Activated CD4-positive, alpha-beta T cell treated with anti-CD3 and anti-CD28 coated beads, Interleukin-2, amount 10 ng/mL, durations not matched to agents 7 days and 5 days (primary cell): ENCODE measurements at places on chromosomes 7 and 10. TPM values are rescaled to one million over a fixed set of nuclear protein-coding genes. Genes with fewer than 3 reads are reported as not detected.

Gene UPK3B
- total RNA-seq = 1.3 TPM

GRCh38 chr7:149199234-149199995 lies 4.1 kb downstream of the ZNF282 start:
- no peak for DNase-seq
- H3K27me3 ChIP-seq = no peaks in the 10 kb centered on the region
- H3K4me3 ChIP-seq = no peak overlapping the region
- peaks cover 51% of the 10 kb centered on the region for H3K36me3 ChIP-seq
- peaks cover 63% of the 10 kb centered on the region for H3K4me1 ChIP-seq
- no peak overlapping the region for H3K27ac ChIP-seq

Gene LIPN
- total RNA-seq = not detected

- peaks cover 5% of the 10 kb centered on the region for H3K27me3 ChIP-seq
- no peak for DNase-seq
- no peaks in the 10 kb centered on the region for H3K4me1 ChIP-seq
Observed at GRCh38 chr10:9792181-9792580, 1225.5 kb upstream of the CELF2 start.

- no peak overlapping the region for H3K27ac ChIP-seq
- no peak overlapping the region for H3K4me3 ChIP-seq
- DNase-seq = no peak
- H3K36me3 ChIP-seq = no peaks in the 10 kb centered on the region
- H3K27me3 ChIP-seq = peaks cover 15% of the 10 kb centered on the region
Observed at GRCh38 chr10:118968482-118968881, 61.0 kb upstream of the NANOS1 start.

GRCh38 chr7:116569737-116570136 lies 44.9 kb downstream of the CAV1 start:
- H3K36me3 ChIP-seq = no peaks in the 10 kb centered on the region
- peaks cover 32% of the 10 kb centered on the region for H3K27me3 ChIP-seq
- no peak overlapping the region for H3K27ac ChIP-seq
- H3K4me3 ChIP-seq = no peak overlapping the region

Gene MTURN
- 4.1 TPM for total RNA-seq

- H3K4me3 ChIP-seq = no peak overlapping the region
- H3K27ac ChIP-seq = no peak overlapping the region
- peak; percentile 24 for DNase-seq
Observed at GRCh38 chr7:111486472-111487142, 75.7 kb downstream of the IMMP2L start.

- no peak overlapping the region for H3K27ac ChIP-seq
- H3K27me3 ChIP-seq = no peaks in the 10 kb centered on the region
- no peak for DNase-seq
- H3K4me1 ChIP-seq = no peaks in the 10 kb centered on the region
- H3K4me3 ChIP-seq = no peak overlapping the region
- no peaks in the 10 kb centered on the region for H3K36me3 ChIP-seq
Observed at GRCh38 chr7:113784316-113784715, 134.5 kb downstream of the PPP1R3A start.

Gene HEPACAM2
- total RNA-seq = not detected

- no peaks in the 10 kb centered on the region for H3K27me3 ChIP-seq
- no peaks in the 10 kb centered on the region for H3K4me1 ChIP-seq
- no peak for DNase-seq
- no peaks in the 10 kb centered on the region for H3K36me3 ChIP-seq
- H3K4me3 ChIP-seq = no peak overlapping the region
Observed at GRCh38 chr10:106268000-106268399, 896.5 kb downstream of the SORCS1 start.

GRCh38 chr10:87931836-87932230 lies 68.4 kb downstream of the PTEN start:
- peaks cover 34% of the 10 kb centered on the region for H3K4me1 ChIP-seq
- no peak overlapping the region for H3K4me3 ChIP-seq
- peaks cover 60% of the 10 kb centered on the region for H3K36me3 ChIP-seq
- H3K27ac ChIP-seq = no peak overlapping the region
- DNase-seq = no peak

DNA sequence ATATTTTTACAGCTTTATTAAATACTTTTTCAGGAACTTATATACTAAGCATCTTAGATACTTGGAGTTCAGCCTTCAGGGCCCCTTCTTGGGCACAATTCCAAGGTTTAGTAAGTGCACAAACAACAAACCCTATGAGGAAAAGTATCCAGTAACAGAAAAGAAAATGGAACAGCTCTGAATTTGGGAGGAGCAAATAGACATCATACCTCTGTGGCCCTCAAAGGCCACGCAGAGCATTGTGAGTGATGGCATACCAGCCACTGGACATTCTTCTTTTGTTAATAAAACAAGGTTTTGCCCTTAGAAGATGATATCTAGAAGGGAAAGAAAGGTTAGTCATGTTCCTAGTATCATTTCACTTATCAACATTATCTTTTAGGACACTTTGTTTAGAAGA lies 46.0 kb downstream of the ST7 start:
- H3K4me3 ChIP-seq = no peak overlapping the region
- H3K27me3 ChIP-seq = peaks cover 19% of the 10 kb centered on the region
- H3K27ac ChIP-seq = no peak overlapping the region
- H3K36me3 ChIP-seq = no peaks in the 10 kb centered on the region
- H3K4me1 ChIP-seq = no peaks in the 10 kb centered on the region
- no peak for DNase-seq

Gene PMPCB
- 60.7 TPM for total RNA-seq

- no peaks in the 10 kb centered on the region for H3K36me3 ChIP-seq
- H3K4me1 ChIP-seq = peaks cover 4% of the 10 kb centered on the region
- no peak for DNase-seq
- H3K27me3 ChIP-seq = no peaks in the 10 kb centered on the region
- no peak overlapping the region for H3K4me3 ChIP-seq
- no peak overlapping the region for H3K27ac ChIP-seq
Observed at GRCh38 chr7:24478137-24478655, 95.1 kb upstream of the PALS2 start.

Gene CFAP70
- total RNA-seq = 0.75 TPM

- no peak overlapping the region for H3K4me3 ChIP-seq
- no peaks in the 10 kb centered on the region for H3K4me1 ChIP-seq
- H3K27me3 ChIP-seq = no peaks in the 10 kb centered on the region
- H3K36me3 ChIP-seq = no peaks in the 10 kb centered on the region
Observed at GRCh38 chr7:19026888-19027287, 90.5 kb downstream of the TWIST1 start.

DNA sequence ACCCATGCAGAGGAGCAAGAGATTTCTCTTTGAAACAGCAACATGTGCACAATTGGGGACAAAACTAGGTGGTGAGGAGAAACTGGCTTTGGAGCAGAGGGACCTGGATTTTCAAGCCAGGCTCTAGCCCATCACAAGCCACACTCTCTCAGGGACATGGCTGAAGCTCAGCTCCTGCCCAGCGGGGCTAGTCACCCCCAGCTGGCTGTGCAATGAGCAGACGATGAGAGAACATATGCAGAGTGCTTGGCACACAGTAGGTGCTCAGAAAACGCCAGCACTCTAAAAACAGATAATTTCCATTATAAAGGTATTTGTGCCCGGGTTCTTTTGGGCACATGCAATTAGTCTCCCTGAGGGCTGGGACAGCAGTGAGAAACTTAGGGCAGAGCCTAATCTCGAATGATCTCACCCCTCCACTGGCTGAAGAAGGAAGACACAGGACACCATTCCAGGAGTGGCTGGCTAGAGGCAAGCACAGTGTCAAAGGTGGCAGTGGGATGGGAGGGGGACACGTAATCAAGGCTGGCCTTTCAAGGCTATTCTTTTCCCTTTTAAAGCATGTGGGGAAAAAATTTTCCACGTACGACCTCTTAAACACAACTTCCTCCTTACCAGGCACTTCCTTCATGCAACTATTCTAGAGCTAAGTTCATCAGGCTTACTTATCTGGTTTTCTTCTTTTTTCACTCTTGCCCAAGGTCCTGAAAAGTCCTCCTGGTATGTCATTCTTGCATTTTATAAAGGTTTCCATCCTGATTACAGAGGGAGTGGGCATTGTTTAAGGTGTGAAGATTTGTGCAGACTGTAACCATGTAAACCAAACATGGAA lies 15.1 kb downstream of the FAM53B start:
- H3K4me1 ChIP-seq = peaks cover 82% of the 10 kb centered on the region
- H3K4me3 ChIP-seq = no peak overlapping the region
- no peaks in the 10 kb centered on the region for H3K27me3 ChIP-seq
- no peak for DNase-seq

Gene HSPA12A
- total RNA-seq = not detected

DNA sequence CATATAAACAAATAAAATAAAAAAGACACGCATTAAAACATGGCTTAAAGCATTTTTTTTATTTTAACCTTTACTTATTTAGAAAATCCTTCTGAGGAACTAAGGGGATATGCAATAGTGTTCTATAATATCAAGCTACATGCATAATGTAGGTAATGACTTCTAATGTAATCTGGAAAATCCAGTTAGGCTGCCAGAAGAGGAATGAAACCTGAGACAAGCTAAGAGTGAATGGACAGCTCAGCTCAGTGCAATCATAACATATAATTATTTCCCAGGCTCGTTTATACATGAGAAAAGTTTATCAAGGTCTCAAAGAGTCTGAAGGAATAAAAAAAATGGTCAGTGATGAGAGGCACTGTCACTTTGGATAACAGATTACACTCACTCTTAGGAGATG lies 649.0 kb upstream of the PCDH15 start:
- no peak for DNase-seq
- H3K27me3 ChIP-seq = no peaks in the 10 kb centered on the region
- no peaks in the 10 kb centered on the region for H3K4me1 ChIP-seq
- no peak overlapping the region for H3K27ac ChIP-seq

- peaks cover 31% of the 10 kb centered on the region for H3K36me3 ChIP-seq
- DNase-seq = peak; percentile 61
- peak overlapping the region; percentile 73 for H3K4me3 ChIP-seq
- peak overlapping the region; percentile 100 for H3K27ac ChIP-seq
- H3K4me1 ChIP-seq = peaks cover 95% of the 10 kb centered on the region
Observed at GRCh38 chr7:142807855-142808460, 37.2 kb downstream of the PRSS2 start.

DNA sequence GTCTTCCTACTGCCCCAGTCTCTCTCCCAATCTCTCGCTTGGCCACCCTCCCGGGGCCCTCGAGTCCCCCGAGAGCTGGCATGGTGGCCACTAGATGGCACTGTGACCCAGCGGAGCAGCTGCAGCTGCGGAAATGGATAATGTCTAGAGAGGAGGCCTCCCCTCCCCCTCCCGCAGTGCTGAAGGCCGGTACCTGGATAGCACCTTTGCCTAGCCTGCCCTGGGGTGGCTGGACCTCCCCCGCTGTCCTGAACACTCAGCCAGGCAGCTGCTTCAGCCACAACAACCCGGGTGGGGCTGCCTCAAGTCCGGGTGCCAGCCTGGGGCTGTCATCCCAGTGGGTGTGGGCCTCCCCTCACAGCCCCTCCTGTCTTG lies 65.2 kb downstream of the GOLGA7B start:
- no peak overlapping the region for H3K4me3 ChIP-seq
- H3K4me1 ChIP-seq = peaks cover 4% of the 10 kb centered on the region
- DNase-seq = peak; percentile 78
- H3K27ac ChIP-seq = no peak overlapping the region
- H3K36me3 ChIP-seq = no peaks in the 10 kb centered on the region
- peaks cover 13% of the 10 kb centered on the region for H3K27me3 ChIP-seq

Gene SSC4D
- 0.60 TPM for total RNA-seq

Gene CFAP43
- total RNA-seq = not detected

DNA sequence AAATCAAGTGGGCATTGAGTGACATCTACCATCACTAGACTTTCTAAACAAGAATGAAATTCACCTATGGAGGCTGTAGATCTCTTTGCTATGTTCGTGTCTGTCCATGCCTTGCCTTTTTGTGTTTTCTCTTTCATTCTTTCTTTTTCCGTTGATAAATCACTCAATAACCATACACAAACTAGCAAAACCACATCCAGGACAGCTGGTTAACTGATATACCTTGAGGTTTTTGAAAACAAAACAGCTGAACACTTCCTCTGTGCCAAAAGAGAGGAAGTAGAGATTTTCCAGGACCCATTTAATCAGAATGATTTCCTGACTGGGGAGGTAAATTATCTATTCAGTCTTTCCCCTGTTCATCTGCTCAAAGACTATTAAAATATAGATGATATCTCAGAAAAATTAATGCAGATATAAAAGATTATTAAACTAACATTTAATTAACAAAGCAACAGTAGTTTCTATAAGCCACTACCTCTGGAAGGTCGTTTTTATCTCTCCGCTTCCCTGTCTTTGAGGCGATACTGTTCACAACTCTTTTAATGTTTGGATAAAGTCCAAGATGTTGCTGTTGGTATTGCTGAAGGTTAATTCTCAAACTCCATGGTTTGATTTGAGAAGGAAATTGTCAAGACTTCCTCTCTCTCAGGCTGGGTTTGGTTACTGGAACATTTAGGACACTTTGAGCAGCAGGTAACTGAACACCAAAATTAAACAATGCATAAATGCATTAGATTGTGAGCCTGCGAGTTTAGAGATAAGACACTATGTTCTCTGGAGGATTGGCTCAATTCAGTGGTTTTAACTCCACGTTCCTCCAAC lies 24.4 kb upstream of the C10orf67 start:
- peaks cover 16% of the 10 kb centered on the region for H3K36me3 ChIP-seq
- H3K4me1 ChIP-seq = peaks cover 72% of the 10 kb centered on the region
- H3K27ac ChIP-seq = peak overlapping the region; percentile 81
- peak; percentile 70 for DNase-seq

DNA sequence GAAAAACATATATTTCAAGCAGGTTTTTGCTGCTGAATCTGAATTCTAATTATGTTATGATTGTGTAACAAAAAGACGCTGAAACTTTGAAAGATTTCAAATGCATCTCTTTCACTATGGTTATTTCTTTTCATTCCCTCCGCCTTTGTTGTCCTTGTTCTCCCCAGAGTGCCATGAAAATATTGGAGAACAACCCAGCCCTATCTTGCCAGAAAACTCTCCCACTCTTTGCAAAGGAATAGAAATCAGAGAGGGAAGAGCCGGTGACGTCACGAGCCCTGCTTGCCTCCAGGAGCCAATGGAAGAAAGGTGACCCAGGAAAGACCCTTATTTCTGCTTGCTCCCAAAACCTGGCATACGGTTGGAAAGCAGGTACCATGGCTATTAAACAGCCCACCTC lies 3.4 kb downstream of the GFRA1 start:
- H3K36me3 ChIP-seq = peaks cover 1% of the 10 kb centered on the region
- no peak overlapping the region for H3K27ac ChIP-seq
- DNase-seq = no peak
- H3K4me3 ChIP-seq = no peak overlapping the region
- H3K27me3 ChIP-seq = peaks cover 49% of the 10 kb centered on the region

Gene ATOH7
- total RNA-seq = not detected
